ENCODE measurements at places on chromosomes 16 and 17.

GRCh38 chr16:58458606-58459343 lies 41.2 kb upstream of the NDRG4 start:
- DNase-seq: no peak

DNA sequence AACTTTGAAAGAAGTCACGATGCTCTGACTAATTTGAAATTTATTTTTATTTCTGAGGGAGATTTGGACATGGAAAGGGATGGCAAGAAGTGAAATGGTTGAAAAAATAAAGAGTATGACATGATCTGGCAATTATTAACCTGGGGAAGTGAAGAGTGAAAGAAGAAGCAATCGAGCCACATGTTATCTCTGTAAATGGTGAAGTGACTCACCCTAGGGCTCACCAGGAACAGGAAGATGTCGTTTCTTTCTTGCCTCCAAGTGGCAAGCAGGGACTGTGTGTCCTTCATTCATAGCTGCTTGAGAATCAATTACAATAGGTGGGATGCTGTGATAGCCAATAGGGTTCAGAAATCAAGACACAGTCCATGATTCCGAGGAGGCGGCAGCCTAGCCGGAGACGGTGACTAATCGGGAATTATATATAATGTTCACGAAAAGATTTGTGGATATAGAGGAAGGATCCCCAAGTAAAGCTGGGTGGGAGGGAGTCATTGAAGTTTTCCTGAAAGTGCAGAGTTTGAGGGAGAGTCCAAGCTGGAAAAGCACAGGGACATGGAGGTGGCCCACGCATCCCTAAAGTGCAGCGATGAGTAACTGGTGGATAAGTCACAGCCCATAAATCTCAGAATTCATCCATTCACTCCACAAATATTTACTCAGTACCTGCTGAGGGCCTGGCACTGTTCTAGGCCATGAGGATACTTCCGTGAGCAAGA lies 18.2 kb upstream of the KRT20 start:
- DNase-seq: no peak

DNA sequence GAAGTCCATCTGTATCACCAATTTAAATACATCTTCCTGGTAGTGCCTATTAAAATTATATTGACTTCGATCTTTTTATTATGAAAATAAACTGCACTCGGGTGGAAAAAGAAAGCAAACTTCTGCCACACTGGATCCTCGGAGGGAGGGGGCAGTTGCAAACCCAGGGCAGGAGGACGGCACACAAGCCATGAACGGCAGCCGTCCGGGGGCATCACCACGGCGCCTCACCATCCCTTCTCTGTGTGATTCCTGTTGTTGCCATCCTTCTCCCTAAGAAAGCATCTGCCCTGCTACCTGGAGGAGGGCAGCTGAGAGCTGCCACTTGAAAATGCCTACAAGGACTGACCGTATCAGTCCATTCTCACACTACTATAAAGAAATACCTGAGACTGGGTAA lies 53.9 kb upstream of the ENPP7 start:
- DNase-seq: no peak

GRCh38 chr17:42291129-42291528 lies 2.8 kb downstream of the STAT5A start:
- DNase-seq: no peak

DNA sequence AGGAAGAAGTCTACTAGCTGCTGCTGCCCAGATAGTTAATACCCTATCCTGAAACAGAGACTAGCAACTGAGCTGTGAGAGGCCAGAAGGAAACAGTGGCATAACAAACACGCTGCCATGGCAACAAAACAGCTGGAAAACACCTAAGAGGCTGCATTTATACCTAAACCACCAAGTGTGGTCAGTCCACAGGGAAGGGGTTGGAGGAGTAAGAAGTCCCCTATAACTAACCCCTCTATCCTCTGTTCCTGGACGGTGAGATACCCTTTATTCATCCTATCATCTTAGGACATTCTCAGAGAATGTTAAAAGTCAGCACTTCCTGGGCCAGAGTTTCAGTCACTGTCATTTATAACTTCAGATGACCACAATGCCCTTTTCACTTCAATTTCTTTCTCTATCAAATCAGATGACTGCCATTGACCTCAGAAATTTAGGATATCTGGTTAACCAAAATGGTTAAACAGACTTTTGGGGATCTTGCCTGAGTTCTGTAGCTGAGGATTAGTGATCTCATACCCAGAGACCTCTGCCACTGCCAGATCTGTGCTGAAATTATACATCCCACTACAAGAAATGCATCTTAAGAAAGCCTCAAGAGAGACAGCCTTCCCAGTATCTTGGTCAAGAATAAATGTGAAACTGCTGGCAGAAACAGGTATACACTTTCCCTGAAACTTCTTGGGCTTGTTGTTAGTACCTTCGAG lies 36.2 kb downstream of the STH start:
- no peak for DNase-seq

DNA sequence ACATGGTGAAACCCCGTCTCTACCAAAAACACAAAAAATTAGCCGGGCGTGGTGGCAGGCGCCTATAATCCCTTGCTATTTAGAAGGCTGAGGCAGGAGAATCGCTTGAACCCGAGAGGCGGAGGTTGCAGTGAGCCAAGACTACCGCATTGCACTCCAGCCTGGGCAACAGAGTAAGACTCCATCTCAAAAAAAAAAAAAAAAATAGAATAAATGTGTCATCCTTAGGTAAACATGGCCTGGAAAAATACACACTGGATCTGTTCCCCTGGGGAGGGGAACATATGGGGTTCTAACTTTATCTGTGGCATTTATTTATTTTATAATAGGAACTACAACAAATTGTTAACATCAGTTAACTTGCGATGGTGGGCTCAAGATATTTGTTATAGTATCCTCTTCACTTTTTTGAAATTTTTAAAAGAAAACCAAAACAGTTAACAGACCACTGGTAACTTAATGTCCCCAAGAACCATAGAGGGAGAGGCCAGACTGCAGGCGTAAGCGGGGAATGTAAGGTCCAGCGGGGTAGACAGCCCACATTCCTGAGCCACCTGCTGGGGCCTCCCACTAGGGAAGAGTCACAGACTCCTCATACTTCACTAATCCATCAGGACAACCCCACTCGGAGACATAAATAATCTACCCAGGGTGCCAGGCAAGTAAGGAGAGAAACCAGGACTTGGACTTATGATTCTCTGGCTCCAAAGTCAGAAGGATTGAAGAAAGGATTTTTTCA lies 12.5 kb upstream of the TXNDC11 start:
- no peak for DNase-seq

DNA sequence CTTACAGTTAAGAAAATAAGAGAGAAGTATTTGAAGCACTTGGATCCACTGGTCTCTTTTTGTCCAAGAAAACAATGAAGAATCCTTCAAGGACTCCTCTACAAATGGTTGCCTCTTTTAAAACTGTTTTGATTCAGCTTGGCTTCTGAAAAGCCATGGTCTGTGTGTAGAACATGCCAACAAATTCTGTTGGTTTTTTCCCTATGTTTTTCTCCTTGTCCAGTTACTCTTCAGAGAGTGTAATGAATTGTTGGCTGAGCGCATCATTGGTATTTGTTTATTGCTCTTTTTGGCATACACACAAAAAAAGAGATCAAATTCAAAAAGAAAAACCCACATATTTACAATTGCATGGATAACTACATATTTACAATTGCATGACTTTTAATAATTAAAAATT lies at the start of gene ABCA10:
Gene ABCA10, minus strand, starts transcription at position 249 of the 400 bp plus-strand sequence. CDS start 3,466 bp downstream, outside the sequence.
- DNase-seq: no peak

GRCh38 chr17:30788918-30789317 lies 35.6 kb downstream of the CRLF3 start:
- no peak for DNase-seq

DNA sequence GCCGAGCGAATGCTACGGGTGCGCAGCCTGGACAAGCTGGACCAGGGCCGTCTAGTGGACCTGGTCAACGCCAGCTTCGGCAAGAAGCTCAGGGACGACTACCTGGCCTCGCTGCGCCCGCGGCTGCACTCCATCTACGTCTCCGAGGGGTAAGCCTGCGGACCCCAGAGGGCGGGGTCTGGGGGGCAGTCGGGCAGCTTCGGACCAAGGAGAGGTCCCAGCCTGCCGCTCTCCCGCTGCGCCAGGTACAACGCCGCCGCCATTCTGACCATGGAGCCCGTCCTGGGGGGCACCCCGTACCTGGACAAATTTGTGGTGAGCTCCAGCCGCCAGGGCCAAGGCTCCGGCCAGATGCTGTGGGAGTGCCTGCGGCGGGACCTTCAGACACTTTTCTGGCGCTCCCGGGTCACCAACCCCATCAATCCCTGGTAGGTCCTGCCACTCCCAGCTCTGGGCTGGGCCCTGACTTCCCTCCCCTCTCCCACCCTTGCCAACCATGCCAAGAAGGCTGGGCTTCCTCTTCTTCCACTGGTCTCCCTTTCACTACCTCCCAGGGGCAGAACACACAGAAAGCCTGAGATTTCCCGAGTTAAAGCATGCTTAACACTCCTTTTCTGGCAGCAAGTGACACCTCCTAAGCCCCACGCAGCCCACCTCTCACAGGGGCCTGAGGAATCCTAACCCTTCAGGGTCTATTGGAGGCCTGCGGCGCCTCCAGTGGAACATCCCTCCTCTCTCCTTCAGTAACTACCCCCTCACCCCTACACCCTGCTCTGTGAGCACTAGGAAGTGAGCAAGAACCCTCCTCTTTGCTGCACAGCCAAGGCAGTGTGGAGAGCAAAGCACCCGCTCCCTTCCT lies 3.2 kb downstream of the NAGS start:
- DNase-seq: no peak

Measured in activated naive CD4-positive, alpha-beta T cell treated with Interleukin-2 at 50 U/mL for 16 hours (primary cell).